ENCODE measurements at places on chromosomes 5 and 9. TPM values are rescaled to one million over a fixed set of nuclear protein-coding genes. Genes with fewer than 3 reads are reported as not detected.

SLC6A18 gene
- not detected for total RNA-seq

CAMK2A gene
- total RNA-seq, result not detected

THBS4 gene
- 0.26 TPM for total RNA-seq

GRCh38 chr5:181126841-181127240 lies 4.1 kb downstream of the OR2V1 start:
- no peak for DNase-seq

DNA sequence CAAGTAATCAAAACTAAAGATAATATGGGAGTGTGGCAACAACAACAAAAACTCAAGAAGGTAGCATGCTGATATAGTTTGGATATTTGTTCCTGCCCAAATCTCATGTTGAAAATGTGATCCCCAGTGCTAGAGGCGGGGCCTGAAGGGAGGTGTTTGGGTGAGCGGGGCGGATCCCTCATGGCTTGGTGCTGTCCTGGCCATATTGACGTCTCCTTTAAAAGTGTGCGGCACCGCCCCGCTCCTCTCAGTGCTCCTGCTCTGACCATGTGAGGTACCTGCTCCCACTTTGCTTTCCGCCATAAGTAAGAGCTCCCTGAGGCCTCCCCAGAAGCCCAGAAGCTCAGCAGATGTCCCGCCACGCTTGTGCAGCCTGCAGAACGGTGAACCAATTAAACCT lies 25.6 kb downstream of the MED27 start:
- no peak for DNase-seq

DNA sequence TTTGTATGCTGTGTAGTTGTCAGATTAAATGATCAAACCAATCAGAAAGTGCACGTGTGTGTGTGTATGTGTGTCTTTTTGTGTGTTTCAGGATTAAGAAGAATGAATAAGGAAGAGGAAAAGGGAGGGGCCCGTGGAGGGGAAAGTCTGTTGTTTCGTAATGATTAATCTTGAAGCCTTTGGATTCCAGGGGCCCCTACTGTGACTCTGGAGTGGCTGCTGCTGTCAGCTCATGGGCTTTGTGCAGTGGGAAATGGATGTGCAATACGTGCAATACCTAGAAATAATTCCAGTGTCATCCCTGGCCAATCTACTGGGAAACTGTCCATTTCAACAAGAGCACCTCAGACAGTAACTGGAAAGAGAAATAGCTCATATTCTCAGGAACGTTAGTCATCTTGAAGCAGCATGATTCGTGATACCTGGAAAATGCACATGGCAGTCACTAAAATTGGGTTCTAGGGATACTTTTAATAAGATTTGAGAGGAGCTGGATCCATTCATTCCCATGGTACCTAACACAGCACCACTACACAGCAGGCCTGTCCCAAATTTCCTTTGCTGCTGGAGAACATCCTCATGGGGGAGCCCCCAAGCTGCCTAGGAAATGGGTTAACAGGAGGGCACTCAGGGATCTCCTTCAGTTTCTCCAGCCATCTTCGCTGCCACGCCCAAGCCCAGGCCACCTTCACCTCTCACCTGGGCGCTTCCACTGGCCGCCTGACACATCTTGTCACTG lies 186.3 kb downstream of the NR3C1 start:
- peak; percentile 62 for DNase-seq

DNA sequence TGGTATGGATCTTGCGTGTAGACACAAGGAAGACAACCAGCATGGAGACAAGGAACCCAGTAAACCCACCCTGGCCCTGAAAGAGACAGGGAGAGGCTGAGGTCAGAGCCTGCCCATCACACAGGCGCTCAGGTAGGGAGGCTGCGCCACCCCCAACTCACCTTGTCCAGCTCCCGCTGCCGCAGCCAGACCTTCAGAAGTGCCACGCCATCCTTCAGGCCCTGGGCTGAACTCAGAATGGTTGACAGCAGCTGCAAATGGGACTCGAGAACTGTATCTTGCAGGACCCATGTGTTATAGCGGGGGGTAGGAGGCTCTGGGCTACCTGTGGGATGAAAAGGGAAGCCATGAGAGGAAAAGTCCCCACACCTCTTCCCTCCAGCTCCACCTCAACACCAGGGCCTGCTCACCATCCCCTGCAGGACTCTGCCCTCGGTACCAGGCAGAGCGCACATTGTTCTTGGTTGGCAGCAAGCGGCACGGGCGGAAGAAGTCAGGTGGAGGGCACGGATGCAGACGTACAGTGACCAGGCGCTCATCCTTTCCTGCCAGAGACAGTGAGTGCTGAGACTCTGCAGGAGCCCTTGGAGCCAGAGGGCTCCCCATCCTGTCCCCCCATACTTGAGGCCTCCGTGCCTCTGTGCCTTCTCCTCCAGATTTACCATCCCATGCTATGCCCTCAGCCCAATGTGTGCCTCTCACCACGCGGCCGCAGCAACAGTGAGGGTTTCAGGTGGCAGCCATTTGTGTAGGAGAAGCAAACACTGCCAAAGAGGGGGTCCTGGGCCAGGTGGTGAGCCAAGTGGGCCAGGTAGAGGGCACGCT lies 4.7 kb downstream of the NOL6 start:
- DNase-seq, result no peak

DNA sequence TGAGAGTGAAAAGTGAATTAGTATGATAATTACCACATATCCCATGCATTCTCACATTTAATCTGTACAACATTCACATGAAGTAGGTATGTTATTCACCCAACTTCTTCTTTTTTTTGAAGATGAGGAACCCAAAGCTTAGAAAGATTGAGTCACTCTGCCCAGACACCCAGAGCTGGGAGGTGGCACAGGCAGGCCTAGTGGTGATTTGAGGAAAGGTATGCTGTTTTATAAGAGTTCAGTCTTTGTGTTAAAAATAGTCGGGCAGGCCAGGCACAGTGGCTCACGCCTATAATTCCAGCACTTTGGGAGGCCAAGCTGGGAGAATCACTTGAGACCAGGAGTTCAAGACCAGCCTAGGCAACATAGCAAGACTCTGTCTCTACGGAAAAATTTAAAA lies 285.3 kb downstream of the NR3C1 start:
- DNase-seq, result peak; percentile 4

DNA sequence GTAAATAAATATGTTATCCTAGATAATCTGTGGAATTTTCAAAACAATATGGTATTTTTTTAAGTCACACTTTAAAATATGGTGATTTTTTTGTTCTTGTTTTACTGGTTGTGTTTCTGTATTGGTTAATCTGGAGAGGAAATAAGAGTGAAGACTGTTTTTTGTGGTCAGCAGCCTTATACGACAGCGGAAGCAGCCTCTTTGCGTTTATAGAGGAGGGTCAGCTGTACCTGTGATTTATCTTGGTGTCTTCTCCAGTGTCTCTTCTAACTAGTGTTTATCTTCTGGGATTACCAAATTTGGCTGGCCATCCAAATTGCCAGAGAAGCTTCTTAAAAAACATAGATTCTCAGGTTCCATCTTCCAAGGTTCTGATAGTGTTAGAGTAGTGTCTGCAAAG lies 58.7 kb downstream of the ICE1 start:
- no peak for DNase-seq

GRCh38 chr9:108376140-108376539 lies 479.6 kb downstream of the ACTL7B start:
- DNase-seq, result no peak

- peak; percentile 39 for DNase-seq
These were observed 36.7 kb upstream of the SLC36A2 start for GRCh38 chr5:151384106-151384505.

DNA sequence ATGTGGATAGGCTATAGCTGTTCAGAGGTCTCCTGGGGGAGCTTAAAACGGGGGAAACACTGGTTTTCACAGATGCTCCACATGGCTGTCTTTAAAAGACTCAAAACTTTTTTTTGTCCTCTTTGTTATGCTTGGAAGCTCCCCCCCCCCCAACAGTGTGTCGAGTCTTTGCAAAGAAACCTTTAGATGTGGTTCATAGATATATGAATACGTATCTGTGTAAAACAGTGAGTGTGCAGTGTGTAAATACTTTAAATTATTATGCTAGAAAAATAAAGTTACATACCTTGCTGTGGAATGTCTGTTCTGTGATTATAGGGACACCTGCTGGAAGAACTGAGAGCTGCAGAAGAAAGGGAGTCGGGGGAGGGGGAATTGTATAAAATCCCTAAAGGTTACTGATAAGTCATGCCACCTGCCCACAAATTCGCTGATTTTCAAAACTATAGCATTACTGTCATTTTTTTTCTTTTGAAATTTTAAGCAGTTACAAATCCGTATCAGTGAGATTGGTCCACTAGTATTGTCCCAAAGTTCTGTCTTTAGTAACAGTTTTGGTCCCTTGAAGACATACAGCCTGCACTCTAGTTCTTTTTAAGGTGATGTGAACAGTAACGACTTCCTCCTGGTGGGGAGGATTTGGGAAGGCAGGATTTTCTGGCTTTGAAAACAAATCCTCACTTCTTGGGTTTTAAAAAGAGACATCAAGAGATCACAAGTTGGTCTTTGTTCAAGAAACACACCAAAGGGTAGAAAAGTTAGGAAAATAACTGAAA lies 22.9 kb downstream of the RGMB start:
- peak; percentile 64 for DNase-seq

- no peak for DNase-seq
These were observed 165.3 kb upstream of the GAS1 start for GRCh38 chr9:87112656-87113055.

DNA sequence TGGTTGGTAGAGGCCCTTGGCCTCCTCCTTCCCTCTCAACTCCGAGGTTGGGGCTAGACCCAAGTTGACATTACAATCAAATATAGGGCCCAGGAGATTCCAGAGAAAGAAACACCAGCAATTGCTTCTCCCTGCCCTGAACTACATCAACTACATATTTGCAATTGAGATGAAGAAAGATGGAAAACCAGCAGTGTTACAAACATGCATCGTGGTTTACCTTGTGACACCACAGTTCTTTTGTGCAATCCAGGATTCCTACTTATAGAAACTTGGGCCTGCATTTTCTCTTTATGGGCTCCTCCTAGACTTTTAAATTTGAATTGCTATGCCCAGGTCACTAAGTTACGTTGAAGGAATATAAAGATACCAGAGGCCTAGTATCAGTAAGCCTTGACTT lies 126.7 kb downstream of the DCP2 start:
- no peak for DNase-seq

DNA sequence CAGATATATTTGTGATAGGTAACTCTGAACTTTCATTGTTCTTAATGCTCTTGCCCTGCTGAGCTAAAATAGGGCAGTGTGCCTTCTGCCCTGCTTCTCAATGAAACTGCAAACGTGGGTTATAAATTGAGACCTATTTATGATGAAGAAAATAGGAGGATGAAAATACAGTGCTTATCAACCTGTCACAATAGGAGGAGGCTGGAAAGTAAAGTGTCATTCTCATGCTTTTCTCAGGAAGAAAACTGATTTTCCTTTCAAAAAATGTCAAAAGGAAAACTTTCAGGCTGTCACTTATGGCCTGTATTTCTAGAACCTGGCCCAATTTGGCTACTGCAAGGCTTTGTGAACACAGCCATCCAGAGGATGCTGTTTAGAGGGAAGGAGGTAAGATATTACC lies 130.3 kb upstream of the TUSC1 start:
- no peak for DNase-seq

Data from bronchial epithelial cell (primary cell).